ENCODE measurements at places on chromosomes 6 and 20.

DNA sequence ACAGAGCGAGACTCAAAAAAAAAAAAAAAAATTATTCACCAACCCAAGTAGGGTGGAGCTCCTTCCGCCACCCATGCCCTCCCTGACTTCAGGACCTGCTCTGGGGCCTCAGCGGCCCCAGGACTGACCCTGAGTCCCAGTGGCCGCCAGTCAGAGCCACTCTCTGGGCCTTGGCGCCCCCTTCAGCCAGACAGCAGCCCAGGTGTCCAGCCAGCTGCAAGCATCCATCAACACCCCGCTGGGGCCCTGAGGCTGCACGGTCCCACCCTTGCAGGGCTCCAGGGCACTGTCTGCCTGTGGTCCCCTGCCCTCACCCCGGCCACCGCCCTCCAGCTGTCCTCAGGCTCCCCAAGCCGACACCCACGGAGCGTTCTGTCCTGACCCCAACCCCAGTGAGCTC, 11.4 kb upstream of the KCNQ2 start:
- DNase-seq: no peak

- DNase-seq: peak; percentile 97
These were observed at the start of gene TMEM14B for GRCh38 chr6:10747251-10747972. TSS of gene TMEM14B (plus strand) at chr6:10747805. CDS start at chr6:10749246, 1,441 bp downstream.

- DNase-seq: no peak
These were observed 515.3 kb upstream of the RNF217 start for GRCh38 chr6:124446961-124447360.

DNA sequence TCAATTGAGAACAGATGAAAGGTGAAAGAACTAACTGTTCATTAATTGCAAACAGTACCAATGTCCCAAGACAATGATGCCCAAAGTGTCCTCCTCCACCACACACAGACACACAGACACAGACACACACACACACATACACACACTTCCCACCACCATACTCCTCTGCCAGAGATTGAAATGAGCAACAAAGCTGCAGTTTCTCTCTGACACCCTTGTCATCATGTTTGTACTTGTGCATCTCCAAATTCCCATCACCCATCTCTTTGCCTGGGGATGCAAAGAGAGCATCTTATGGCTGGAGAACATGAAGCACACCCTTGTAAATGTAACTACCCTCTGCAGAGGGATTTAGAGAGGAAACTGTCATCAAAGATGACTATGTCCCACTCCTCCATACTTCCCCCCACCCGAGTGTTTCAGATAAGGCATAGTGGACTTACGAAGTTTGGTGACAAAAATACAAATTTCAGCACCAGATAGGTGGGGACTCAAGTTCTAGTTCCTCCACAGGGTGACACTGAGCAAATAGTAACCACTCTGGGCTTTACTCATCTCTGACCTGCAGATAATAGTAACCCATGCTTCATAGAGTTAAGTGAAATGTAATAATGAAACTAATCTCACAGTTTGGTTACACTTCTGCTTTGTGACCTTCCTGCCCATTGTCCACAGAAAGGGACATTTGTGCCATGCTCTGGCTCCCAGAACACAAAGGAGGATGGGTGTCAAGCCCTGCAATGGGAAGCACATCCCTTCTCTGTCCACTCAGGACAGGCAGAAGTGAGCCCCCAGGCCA, 8.7 kb downstream of the MAFB start:
- no peak for DNase-seq

DNA sequence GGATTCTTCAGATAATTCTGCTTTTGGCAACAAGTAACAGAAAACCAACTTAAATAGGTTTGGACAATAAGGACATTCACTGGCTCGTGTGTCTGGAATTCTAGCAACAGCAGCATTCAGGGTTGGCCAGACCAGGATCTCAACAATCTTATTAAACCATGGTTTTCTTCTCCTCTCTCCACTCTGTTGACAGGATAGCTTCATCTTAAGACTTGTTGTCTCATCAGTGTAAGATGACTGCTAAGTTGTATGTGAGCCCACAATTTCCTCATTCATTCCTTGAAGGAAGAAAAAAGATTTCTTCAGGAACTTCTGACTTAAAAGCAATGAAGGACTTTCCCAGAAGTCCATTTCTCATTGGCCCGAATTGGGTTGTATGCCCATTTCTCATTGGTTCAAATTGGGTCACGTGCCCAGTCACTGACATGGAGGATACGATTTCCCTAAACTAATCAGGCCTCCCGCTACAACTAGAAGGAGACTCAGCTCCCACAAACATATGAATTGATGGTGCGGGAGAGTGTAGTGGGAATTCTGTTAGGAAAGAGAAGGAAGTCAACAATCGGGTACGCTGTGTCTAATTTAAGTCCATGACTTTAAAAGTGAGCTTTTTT, 83.7 kb downstream of the SLC22A3 start:
- DNase-seq: no peak

GRCh38 chr6:43355862-43356590, 13.4 kb downstream of the ZNF318 start:
- peak; percentile 48 for DNase-seq

DNA sequence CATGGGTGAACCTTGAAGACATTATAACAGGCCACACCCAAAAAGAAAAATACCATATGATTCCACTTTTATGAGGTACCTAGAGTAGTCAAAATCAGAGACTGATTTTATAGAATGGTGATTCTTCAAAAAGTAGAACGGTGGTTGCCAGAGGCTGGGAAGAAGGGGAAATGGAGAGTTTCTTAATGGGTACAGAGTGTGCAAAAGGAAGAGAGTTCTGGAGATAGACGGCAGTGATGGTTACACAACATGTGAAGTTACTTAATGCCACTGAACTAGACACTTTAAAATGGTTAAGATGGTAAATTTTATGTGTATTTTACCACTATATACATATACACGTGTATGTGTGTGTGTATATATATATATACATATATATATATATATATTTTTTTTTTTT, 80.8 kb downstream of the PRND start:
- DNase-seq: no peak

- no peak for DNase-seq
These were observed 310.8 kb downstream of the BMP7 start for GRCh38 chr20:56955680-56956079.

- DNase-seq: peak; percentile 90
These were observed 40.2 kb downstream of the PPP1R3G start for GRCh38 chr6:5125152-5126006.

- DNase-seq: peak; percentile 59
These were observed 25.4 kb upstream of the ASIP start for GRCh38 chr20:34215711-34216381.

DNA sequence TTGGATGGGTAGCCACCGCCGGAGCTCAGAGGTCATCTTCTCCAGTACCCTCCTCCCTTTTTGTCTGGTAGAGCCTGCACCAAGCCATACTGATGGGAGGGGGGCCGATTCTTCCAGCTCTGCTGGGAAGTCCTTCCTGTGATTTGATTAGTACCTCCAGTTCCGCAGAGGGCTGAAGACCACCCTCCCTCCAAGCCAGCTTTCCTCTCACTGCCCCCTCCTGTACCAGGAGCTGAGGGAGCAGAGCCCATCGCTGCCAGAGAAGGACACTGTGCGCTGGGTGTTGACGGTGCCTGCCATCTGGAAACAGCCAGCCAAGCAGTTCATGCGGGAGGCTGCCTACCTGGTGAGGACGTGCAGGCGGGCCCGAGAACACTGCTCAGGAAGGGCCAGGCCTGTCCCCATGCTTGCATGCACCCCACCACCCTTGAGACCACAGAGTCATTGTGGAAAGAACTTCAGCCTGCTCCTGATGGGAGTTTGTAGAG, 13.2 kb downstream of the HSPA12B start:
- no peak for DNase-seq

DNA sequence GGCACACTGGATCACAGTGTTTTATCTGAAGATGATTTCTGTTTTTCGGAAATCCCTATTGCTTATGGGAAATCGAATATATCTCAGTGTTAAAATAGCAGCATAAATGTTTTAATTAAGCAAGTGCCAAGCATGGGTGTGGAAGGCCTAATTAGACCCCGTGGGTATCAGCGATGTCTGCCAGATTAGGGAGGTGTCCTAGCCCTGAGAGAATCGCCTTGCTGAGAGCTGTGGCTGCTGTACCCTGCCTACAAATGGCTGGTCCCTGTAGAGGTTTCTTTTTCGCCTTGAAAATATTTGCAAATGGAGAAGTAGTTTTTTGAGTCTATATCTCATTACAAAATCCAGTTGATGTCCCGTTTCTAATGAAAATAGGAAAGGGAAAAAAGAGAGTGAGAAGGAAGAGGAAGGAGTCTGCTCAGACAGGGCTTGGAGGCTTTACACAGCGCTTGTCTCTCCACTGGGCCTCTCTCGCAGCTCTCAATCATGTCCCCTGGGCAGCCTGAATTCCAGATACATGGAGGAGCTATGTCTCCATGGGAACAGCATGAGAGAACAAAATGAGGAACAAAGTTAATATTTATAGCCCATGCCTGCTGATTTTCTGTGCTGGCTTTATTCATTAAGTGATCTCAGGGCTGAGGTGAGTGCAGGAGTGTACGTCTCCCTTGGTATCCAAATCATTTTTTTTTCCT, 35.2 kb upstream of the BCLAF1 start:
- DNase-seq: no peak

GRCh38 chr6:169277619-169278018, 24.0 kb upstream of the THBS2 start:
- no peak for DNase-seq

GRCh38 chr20:4997222-4997621, 4.1 kb downstream of the SLC23A2 start:
- DNase-seq: no peak

DNA sequence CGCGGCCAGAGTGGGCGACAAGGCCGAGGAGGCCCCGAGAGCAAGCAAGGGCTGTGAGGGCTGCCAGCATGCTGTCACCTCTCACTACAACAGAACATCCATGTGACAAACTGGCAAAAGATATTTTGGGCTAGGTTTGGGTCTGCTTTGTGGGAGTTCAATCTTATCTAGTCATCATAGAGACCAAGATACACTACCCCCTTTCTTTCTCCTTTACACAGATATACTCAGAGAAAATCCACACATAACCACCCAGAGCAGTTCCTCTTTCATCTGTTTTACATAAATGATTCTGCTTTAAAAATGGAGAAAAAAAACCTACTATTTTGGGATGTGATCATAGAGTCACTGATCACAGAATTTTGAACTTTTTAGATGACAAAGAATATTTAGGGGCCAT, 16.8 kb downstream of the SOX4 start:
- DNase-seq: no peak

- DNase-seq: peak; percentile 84
These were observed 250.8 kb downstream of the LAMA2 start for GRCh38 chr6:129133770-129134192.
